ENCODE measurements at places on chromosomes 4 and X.

- DNase-seq = no peak
Observed at GRCh38 chr4:148204171-148204570, 238.0 kb downstream of the NR3C2 start.

GRCh38 chr4:82666970-82667665, 105.3 kb upstream of the TMEM150C start:
- DNase-seq = no peak

- DNase-seq = no peak
Observed at GRCh38 chr4:16120720-16121119, 36.9 kb upstream of the PROM1 start.

GRCh38 chrX:48761674-48762471, at the start of gene GLOD5:
Gene GLOD5, plus strand, starts transcription at chrX:48761747. Its CDS starts 44 bp downstream, at chrX:48761791.
- no peak for DNase-seq

GRCh38 chr4:72394012-72394663, 174.9 kb downstream of the ADAMTS3 start:
- no peak for DNase-seq

GRCh38 chr4:120709991-120710390, 212.5 kb downstream of the PRDM5 start:
- no peak for DNase-seq

DNA sequence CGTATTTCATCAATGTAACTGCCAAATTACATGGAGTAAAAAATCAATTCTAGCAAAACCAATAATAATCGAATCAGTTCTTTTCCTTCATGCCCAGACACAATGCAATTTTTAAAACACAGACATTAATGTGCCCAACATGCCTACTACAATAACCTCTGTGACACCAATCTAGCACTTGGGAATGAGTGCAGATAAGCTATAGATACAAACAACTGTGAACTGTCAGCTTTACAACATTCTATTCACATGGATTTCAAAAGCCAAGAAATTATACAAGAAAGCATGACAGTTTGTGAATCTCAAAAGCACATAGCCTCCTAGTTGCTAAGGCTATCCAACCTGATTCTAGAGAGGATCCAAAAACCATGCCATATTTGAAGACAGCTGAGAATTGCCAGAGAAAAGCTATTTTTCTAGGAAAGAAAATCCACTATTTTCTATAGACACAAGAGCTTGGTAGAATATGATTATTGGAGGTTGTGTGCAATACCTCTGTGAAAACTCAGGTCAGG, 80.6 kb downstream of the COMMD8 start:
- no peak for DNase-seq

DNA sequence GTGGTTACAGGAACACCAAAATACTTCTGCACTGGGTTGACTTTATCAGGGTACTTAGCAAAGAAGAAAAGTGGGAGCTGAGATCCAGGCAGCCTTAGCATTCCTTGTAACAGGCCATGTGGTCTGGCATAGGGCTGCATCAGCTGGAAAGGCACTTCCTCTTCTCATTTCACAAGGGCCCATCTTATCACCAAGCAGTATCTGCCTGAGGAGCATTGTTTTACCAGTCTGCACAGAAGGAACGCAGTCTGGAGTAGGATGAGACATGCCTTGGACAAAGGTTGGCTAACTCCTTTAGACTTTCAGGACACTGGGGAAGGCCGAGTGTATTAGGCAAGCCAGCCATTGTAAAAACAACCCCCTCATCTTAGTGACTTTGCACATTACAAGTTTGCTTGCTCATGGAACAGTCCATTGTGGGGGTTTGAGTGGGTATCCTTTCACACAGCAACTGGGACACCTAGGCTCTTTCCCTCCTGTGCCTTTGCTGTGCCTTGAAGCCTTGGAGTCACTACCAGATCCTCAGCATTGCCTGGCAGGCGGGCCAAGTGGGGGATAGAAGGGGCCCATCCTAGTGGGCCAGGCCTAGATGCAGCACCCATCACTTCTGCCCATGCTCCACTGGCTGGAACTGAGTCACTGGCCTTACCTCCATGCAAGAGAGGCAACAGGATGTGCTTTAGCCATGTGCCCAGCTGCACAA, 4.6 kb downstream of the SUV39H1 start:
- DNase-seq = no peak

DNA sequence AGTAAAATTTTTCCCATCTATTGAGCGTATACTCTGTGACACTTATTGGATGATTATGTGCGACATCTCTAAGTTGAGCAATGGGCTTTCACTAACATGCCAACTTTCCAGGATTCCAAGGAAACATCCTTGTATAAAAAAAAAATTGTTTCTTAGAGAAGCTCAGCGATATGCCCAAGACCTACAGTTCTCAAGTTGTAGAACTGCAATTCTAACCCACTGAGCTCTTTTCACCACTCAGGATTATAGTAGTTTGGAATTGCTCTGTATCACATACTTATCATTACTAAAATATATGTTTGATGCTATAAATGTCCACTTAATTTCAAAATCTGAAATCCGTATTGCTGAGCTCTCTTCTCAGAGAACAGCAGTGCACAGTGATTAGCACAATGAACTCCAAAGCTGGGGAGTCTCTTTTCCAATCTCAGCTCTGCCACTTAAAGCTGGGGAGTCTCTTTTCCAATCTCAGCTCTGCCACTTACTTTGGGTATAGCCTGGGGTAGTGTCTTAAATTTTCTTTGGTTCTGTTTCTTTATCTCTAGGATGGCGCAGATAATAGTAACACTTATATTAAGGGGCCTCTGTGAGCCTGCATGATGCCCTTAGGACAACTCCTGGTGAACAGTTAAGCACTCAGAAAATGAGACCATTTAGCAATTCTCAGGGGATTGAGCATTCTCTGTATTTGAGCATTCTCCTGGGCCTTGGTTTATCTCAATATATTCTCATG, 1722.2 kb upstream of the AGA start:
- DNase-seq = no peak

DNA sequence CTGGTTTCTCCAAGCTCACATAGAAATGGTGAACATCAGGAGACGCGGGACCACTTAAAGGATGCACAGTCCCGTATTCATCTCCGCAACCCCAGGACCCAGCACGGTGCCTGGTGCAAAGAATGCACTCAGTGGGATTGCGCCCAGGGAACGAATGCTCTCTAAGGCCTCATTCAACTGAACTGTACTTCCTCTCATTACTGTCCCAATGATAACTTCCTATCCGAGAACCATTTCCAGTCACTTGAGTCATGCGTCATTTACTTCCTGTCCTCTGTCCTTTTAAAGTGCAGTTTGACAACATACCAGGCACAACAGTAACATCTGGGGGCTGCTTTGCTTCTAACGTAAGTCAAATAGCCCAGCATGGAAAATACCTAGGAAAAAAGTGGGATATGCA, 75.7 kb downstream of the RBM47 start:
- no peak for DNase-seq

GRCh38 chrX:112774651-112775293, 65.9 kb downstream of the AMOT start:
- no peak for DNase-seq

- no peak for DNase-seq
Observed at GRCh38 chrX:19760841-19761512, 126.4 kb downstream of the SH3KBP1 start.

DNA sequence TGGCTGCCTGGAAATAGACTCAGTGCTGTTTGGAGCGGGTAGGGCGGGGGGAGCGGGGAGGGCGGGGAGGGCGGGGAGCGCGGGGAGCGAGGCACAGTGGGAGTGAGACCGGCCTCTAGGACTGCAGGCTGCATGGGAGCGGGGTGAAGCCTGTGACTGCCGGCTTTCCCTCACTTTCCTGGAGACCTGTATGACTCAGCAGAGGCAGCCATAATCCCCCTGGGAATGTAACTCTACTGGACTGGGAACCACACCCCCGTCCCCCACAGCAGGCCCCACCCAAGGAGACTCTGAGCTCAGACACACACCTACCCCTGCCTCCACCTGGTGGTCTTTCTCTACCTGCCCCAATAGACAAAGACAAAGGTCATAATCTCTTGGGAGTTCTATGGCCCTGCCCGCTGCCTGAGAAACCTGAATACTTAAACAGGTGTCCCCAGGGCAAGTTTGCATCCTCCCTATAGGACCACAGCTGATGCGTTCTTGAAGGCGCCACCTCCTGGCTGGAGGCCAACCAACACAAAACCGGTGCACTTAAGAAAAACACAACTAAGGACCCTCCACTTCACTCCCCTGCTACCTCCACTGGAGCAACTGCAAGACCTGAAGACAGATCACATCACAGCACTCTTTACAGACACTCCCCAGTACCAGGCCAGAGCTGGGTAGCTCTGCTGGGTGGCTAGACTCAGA, 18.0 kb downstream of the HDAC8 start:
- no peak for DNase-seq

DNA sequence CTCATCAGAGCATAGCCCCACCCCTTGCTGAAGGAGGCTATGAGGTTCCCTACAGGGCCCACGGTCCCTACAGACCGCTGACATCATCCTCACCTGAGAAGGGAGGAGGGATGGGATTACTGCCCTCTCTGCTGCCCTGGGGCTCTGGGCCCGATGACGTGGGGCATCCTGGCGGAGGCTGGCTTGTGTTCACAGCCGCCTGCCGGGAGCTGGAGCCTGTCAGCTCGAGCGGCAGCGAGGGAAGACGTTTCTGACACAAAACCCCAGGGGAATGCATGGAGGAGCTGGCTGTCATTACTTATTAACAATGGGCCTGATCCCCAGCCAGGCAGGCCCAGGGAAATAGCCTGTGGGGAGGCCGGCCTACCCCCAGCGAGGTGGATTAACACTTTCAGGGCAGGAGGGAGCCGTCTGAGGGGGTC, 106.6 kb upstream of the ATP6AP2 start:
- no peak for DNase-seq

DNA sequence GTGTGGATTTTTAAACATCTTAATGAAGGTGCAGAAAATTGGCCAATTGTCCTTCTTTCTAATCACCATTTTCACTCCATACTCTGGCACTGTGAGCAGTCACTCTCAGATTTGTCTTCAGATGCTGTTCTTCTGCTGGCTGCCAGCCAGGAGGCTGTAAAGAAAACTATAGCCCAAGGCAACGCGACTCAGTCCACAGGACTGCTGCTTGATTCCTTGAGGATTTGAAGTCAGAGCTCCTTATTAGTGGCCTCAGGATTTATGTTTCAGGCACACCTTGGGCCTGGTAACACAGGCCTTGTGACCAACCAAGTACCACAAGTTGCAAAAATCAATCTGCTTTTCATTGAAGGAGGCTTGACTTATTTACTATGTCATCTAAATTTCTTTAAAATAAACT, 342.6 kb downstream of the GPM6A start:
- no peak for DNase-seq

DNA sequence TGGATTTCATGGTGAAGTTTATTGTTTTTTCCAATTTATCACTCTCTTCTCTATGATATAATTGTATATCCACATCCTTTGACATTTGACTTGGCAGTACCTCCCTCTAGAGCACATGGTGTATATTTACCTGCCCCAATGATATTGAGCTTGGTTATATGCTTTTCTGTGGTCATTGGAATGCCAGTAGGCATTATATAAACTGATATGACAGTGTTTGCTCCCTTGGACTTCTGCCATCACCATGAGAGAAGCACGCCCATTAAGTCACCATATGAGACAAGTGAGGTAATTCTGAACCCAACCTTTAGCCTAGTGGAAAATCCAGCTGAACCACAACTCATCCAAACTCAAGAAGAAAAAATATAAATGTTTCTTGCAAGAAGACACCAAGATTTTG, 2761.5 kb downstream of the ARAP2 start:
- DNase-seq = no peak

- DNase-seq = no peak
Observed at GRCh38 chr4:64250061-64250460, 159.2 kb downstream of the TECRL start.

DNA sequence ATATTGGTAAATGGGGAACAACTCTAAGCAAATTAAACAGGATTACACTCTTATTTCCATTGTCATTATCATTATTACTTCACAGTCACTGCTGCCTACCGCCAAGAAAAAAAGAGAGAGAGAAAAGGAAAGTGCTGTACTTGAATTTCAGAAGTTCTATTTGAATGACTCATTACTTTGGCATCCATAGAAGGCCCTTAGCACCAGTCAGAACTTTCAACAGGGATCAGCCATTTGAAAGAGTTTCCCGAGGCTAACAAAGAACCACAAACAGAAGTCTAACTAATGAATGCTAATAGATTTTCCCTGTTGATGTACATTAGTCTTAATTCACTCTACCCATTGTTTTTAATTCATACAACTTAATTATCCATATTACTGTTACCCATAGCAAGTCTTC, 116.3 kb downstream of the SHROOM4 start:
- no peak for DNase-seq

- no peak for DNase-seq
Observed at GRCh38 chr4:23041501-23041900, 348.8 kb downstream of the GBA3 start.

DNA sequence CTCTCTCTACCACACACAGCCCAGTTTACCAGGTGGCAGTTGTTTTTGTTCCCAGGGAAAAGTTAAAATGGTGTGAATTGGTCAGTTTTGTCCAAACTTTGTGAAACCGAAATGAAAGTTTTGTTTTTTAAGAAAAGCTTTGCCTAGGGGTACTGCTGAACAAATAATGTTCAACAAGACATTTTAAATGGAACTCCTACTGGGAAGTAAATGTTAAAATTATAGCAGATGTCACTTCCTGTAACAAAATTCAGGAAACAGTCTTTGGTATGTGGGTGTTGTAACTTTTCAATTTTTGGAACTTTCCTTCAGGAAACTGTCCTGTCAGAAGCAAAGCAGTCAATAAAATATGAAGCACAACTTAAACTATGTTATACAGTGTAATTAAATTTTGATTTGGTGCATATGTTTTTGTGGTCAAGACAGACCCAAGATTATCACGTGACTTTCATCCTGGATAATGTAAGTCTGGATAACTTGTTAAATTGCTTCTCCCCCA, 79.5 kb downstream of the AFF1 start:
- no peak for DNase-seq

DNA sequence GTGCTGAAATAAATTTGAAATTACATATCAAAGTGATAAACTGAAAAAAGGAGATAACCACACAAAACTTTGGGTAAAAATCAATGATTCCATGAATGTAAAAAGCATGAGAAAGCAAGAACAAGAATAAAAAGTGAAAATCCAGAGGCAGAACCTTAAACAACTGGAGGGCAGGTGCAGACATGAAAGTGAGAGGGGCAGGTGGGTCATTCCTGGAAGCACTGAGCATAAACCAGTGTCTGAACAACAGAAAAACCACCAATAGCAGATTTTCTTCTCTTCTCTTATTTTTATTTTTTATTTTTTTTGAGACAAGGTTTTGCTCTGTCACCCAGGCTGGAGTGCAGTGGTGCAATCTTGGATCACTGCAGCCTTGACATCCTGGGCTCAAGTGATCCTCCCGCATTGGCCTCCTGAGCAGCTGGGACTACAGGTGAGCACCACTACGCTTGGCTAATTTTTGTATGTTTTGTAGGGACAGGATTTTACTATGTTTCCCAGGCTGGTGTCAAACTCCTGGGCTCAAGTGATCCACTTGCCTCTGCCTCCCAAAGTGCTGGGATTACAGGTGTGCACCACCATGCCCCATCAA, 46.8 kb upstream of the GPR78 start:
- no peak for DNase-seq

- no peak for DNase-seq
Observed at GRCh38 chr4:108170631-108171338, 2.1 kb upstream of the LEF1 start.
